Hematopoietic multipotent progenitor cell treated with erythropoietin and hydrocortisone succinate and interleukin-3 and kit ligand, for 6 days (in vitro differentiated cells): ENCODE measurements at places on chromosomes 7 and 10.

- DNase-seq, result no peak
Measured at GRCh38 chr7:16759840-16760239, 6.3 kb downstream of the TSPAN13 start.

- DNase-seq, result no peak
Measured at GRCh38 chr7:99791021-99791420, 7.0 kb upstream of the CYP3A4 start.

DNA sequence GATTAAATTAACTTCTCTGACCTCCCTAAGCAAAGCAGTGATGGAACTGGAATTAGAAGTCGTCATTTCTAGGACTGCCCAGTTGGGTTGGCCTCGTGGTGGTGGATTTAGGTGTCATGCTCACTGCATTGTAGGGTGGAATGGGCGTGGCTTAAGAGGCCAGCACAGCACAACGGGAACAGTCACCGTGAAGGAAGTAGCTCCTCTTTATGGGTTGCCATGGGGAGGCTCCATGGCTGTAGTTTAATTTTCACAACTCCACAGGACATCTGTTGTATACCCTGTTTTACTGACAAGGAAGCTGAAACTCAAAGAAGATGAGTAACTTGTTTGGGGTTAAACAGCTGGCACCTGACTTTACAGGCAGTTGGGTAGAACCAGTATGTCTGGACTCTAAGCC lies 208.3 kb downstream of the CELF2 start:
- peak; percentile 76 for DNase-seq

DNA sequence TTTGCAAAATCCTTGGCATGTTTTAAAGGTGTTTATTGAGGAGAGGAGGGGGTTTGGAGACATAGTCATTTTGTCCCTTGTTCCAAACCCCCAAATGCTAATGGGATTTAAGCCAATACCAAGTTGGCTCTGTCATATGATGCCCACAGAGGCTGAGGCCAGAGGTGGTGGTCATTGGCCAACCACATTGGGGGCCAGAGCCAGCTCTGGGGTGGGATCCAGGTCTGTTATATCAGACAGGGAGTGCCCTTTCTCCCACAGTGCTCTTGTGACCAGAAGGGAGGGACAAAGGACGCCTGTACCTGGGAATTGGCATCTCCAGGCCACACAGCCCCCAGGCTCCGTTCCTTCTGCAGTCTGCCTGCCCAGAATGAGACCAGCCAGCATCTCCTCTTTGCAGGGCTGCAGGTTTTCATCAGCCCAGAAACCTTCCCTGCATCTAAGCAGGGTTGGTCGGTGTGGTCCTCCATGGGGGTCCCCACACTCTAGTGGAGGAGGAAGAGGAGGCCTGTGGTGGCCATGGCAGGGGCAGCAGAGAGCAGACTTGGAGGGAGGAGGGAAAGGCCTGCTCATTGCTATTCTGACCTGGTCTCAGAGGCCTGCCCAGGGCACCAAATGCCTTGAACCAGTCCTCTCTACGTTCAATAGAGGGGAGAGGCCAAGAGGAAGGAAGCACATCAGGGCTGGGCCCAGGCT lies 17.9 kb downstream of the ADCYAP1R1 start:
- no peak for DNase-seq

DNA sequence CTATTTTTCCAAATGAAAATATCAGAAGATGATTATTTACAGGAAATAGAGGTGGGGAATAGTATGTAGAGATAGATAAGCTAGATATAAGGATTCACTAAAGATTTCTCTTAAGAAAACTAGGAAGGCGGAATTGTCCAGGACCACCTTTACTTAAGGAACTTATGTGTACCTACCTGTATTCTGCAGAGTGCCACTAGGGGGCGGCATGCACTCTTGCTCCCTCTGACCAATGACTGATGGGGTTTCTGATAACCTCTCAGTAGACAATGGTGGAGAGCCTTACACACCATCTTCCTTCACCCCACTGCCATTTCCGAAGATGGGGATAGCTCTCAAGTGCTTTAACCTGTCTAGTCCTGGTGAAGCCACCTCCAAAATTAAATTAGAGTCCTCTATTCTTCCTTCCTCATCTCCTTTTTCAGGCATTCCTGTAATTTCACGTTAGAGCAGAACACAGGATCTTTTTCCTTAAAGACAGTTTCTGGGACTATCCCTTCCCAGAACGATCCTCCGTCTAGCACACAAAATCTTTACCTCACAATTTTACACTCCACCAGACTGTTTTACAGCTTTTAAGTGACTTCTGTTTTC lies 453.1 kb downstream of the SORCS1 start:
- peak; percentile 80 for DNase-seq

DNA sequence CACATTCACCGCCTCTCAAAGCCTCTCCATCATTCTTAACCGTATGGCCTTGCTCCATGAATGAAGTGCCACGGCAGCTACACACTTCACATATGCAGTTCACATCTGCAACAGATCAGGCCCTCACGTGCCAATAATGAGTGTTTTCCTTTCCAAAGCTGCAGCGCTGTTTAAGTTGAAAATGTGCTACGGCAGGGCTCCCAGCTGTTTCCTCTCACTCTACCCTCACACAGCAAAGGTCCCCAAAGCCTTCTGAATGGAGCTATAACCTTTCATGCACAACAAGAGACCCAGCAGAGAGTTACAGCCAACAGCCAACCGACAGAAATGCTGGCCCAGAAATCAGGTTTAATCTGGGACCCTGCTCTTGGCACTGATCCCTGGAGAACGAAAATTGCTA lies 236.1 kb downstream of the ELMO1 start:
- DNase-seq, result no peak

DNA sequence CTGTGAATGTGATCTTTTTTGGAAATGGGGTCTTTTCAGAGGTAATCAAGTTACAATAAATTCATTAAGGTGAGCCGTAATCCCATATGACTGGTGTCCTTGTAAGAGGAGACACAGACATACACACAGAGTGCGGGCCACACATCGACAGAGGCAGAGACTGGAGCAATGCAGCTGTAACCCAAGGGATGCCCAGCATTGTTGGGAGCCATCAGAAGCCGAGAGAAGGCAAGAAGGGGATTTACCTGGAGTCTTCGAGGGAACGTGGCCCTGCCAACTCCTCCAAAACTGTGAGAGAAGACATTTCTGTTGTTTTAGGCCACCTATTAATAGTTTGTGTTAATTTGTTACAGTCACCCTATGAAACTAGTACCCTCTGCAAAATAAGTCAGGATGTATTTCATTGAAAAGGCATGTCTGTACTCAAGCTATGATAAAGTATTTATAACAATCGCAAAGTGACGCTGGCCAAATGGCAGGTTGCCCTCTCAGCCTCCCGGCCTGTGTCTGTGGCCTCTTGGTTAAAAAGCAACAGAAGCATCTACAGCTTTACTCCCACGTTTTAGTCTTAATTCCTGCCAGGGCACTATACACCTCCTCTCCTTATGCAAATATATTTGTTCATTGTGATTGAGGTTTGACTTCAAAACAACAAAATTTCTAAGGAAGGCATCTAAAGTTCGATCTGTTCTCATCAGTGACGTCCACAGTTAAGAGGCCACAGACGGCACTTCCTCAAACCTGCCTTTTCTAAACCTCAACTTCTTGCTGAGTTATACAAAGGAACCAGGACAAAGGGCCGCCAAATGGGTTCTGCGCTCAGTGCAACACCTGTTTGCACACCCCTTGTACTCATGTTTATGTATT lies 46.8 kb downstream of the HIPK2 start:
- DNase-seq, result peak; percentile 67

- DNase-seq, result no peak
Measured at GRCh38 chr7:148159331-148159730, 431.2 kb upstream of the C7orf33 start.

DNA sequence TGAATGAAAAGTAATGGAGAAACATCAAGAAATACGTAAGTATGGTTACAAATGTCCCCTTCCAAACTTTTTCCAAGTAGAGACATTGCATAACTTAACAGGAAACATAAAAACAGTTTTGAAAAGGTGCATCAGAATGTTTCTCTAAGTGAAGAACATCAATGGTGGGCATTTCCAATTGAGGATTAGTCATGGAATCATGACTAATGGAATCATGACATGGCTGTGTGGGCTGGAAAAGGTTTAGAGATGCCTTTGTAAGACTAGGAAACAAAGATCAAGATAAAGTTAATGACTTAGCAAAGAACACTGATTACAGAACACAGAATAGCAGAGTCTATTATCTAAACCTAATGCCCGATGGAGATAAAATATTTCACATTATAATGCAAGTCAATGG lies 272.0 kb downstream of the HPSE2 start:
- DNase-seq, result no peak

GRCh38 chr10:30357075-30357801 lies 8.2 kb upstream of the MTPAP start:
- DNase-seq, result no peak
